NCI-H187 treated with DMSO at 0.1 percent for 48 hours (cell line): ENCODE measurements at places on chromosomes 4 and X.

DNA sequence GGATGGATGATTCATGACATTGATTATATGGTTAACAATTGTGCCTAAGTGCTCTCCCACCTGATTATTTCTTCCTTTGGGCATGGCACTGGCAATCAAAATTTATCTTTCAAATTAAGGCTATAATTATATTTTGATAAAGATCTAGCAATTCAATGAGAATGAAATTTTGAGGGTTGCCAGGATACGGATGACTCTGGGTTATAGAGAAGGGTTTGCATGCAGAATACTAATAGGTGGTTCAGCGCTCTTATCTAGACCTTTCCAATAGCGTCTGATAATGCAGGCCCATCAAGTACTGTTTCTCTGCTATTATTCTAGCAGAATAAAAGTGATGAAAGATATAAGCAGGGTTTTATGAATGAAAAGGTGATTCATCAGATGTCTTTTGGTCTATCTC lies 74.9 kb upstream of the SCML1 start:
- no peak for DNase-seq

DNA sequence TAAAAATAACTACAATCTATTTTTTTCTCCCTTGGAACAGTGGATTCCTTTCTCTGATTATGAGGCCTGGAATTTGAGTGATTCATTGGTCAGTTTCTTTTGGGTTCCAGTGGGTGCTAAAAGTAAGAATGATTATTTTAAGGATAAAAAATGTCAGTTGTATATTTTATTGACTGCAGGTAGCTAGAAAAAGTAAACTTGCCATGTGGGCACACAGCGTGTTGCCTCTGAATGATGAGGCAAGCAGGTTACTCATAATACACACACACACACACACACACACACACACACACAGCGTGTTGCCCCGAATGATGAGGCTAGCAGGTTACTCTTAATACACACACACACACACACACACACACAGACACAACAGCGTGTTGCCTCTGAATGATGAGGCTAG lies 13.8 kb downstream of the GALNT7 start:
- DNase-seq = no peak

- no peak for DNase-seq
Observed at GRCh38 chrX:46777971-46778810, 19.3 kb upstream of the SLC9A7 start.

- no peak for DNase-seq
Observed at GRCh38 chr4:65416891-65417290, 253.4 kb downstream of the EPHA5 start.

GRCh38 chr4:175930471-175930870 lies 118.4 kb upstream of the GPM6A start:
- DNase-seq = no peak

DNA sequence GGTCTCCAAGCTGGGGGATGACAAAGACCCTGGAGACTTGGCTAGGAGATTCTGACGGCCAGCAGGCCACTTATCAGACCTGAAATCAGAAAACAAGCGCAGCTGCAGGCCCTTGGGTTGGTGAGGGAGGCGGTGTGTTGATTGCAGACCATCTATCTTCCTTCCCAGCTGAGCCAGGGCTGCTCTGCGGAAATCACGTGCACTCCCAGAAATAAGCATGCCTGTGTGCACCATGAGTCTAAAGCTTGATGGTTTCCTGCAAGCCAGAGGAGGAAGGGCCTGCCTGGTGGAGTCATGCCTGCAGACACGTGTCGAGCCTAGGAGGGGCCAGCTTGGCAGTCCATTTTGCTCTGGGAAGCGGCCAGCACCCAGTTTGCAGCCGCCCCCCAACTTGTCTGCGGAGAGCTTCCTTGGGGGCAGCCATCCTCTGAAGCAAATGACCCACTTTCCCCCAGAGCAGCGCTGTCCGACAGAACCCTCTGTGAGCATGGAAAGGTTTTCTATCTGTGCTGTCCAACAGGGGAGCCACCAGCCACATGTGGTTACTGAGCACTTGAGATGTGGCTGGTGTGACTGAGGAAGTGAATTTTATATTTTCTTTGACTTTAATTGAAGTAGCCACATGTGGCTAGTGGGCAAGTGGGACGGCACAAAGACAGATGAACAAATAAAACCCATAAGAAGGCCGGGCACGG lies 175.7 kb upstream of the BCOR start:
- DNase-seq = no peak

DNA sequence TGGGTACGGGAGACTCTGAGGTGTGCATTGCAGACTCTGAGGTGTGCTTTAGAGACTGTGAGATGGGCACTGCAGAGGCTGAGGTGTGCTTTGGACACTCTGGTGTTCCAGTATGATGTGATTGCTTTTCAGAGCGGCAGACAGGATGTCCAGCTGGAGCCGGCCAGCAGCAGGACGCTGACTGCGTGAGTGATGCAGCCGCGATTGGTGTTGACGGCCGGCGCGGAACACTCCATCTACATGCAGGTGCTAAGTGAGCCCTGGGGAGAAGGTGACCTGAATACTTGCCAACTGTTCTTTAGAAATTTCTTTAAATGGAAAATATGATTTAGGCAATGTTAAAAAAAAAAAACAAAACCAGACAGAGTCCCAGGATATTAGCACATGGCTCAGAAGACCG lies 103.1 kb upstream of the PPP2R3B start:
- no peak for DNase-seq

GRCh38 chr4:113601636-113602035 lies 159.9 kb downstream of the CAMK2D start:
- no peak for DNase-seq

DNA sequence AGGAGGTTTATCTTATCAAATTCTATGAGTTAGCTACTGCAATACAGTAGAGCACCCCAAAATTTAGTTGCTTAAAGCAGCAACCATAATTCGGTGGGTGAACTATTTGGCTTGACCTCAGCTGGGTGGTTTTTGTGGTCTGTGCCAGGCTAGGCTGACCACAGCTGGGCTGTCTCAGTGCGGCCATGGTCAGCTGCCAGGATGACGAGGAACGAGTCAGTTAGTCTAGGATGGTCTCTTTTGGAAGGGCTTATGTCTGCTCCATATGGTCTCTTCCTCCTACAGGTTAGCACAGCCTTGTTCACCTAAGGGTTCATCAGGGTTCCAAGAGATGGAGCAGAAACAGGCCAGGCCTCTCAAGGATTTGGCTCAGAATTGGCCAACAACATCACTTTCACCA lies 210.4 kb downstream of the PALLD start:
- no peak for DNase-seq

DNA sequence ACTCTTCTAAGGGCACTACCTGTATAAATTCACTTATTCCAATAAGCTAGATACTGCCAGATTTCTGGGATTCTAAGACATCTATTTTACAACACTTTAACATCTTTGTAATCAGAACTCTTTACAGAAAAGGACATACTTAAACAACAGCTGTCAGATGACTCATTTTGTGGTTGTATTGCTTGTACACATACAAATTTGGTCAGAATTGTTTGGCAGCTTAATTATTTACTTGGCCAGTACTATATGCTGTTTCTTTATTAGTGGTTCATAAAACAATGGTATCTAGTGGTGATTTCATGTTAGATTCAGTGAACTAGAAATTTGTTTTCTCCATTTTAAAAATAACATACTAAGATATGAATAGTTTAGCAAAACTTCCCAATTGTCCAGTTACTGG lies 27.2 kb downstream of the PALLD start:
- DNase-seq = no peak

DNA sequence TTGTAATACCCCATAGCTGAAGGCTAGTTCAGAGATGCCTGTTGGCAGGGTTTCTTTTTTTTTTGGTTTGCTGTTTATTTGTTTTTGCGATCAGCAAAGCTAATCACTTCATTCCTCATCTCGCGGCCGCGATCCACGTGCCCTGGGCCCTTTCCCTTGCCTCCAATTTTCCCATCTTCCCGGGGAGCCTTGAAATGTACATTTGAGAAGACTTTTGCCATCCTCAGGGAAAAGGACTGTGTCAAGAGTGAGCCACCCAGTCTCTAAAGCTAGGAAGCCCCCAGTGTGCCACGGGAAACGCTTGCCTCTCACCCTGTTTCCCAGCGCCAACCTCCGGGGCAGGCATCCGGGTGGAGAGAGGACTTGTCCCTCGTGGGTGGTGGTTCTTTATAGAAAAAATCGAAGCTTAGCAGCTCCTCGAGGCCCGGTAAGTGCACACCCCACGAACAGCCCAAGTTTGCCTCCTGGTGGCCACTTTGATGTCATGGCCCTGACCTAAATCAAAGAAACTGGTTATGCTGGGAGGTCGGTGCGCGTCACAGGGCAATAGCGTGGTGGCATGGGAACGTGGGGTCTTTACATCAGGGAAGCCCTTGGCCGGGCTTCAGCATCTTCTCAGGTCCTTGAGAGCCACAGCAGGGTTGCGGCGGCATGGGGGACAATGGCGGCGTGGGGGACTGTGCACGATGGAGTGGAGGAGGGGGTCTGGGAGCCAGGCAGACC lies 42.0 kb downstream of the MAP7D3 start:
- DNase-seq = no peak

DNA sequence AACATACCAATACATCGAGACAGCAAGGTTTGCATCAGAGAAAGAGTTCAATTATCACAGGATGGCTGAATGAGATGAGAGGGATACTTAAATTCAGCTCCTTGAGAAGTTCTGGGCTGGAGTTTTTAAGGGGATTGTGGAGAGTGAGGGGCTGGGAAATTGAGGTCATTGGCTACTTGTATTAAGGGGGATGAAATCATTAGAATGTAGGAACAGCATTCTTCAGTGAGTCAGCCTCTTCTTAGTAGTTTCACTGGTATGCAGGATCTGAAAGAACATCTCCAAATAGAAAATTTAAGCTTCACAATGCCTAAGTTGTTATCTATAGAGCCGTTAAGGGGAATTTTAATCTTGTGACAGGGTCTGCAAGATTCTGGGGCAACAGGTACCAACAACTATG lies 211.6 kb upstream of the TAPT1 start:
- DNase-seq = no peak

GRCh38 chrX:32281853-32282252 lies 929.5 kb downstream of the DMD start:
- no peak for DNase-seq
